Activated naive CD4-positive, alpha-beta T cell treated with anti-CD3 and anti-CD28 coated beads for 36 hours (primary cell): ENCODE measurements at places on chromosomes 4 and X. TPM values are rescaled to one million over a fixed set of nuclear protein-coding genes. Genes with fewer than 3 reads are reported as not detected.

KCNIP4 gene
- not detected for total RNA-seq

CSN1S1 gene
- not detected for total RNA-seq

DNA sequence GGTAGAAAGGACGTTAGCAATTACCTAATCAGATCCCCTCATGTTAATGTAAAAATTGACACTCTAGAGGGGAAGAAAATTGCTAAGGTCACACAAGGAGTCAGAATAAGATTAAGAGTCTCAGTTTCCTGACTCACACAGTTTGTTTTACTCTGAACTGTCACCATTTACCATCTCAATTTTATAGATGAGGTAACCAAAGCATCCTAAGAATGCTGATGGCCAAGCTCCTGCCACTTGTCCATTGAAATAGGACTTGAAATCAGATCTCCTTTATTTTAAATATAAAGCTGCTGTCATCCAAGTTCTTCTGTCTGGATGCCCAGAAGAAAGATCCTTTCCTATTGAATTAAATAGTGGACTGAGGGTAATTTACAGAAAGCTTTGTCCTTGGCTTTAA lies 114.8 kb upstream of the VAMP7 start:
- no peak for DNase-seq

SLC6A8 gene
- 0.32 TPM for total RNA-seq

DNA sequence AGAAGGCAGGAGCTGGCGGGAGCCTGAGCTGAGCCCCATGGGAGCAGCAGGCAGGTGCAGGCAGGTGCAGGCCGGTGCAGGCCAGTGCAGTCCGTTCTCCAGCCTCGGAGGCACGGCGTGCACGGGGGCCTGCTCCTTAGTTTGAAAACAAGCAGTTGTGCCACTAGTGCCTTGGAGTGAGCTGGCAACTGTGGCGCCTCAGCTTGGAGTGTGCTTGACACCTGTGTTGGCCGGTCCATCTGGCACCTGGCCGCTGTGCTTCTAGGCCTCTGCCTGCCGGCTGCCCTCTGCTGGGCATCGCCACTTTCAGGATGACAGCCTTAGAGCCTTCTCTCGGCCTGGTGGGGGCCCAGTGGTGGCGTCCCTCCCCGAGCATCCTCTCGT lies 47.9 kb downstream of the RGS12 start:
- no peak for DNase-seq

PFKFB1 gene
- 0.81 TPM for total RNA-seq

GRCh38 chr4:100042235-100042634 lies 92.2 kb upstream of the H2AZ1 start:
- no peak for DNase-seq

DNA sequence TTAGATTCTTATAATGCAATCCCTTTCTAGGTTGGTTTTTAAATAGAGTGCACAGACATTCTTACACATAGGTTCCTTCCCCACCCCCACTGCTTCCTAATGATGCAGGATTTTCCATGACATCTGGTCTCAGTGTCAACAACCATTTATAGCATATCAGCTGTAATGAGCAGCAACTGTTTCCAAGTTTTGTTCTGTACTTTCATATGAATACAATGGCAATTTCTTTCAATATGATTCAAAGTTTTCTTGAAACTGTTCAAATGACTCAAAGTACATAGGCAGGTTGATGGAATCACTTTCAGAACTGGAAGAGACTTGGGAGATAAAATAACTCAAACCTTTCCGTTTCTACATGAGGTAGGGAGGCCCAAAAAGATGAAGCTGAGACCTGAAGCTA lies 220.7 kb downstream of the CAMK2D start:
- peak; percentile 68 for DNase-seq

DNA sequence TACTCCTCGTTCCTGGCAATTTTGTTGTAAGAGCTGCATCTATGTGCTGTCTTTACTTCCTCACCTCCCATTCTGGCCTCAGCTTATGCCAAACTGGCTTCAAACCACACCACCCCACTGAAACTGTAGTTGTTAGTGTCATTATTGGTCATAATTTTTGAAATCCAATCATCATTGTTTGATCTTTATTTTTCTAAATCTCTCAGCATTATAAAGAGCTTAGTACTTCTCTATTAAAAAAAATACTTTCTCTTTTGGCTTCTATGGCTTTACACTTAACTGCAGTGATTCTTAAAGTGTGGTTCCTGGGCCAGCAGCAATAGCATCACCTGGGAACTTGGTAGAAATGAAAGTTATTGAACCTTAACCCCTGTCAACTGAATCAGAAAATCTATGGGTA lies 83.5 kb upstream of the GRPR start:
- DNase-seq, result peak; percentile 4

POU4F2 gene
- total RNA-seq, result not detected

F11 gene
- not detected for total RNA-seq

BEX3 gene
- total RNA-seq, result 46.5 TPM

DNA sequence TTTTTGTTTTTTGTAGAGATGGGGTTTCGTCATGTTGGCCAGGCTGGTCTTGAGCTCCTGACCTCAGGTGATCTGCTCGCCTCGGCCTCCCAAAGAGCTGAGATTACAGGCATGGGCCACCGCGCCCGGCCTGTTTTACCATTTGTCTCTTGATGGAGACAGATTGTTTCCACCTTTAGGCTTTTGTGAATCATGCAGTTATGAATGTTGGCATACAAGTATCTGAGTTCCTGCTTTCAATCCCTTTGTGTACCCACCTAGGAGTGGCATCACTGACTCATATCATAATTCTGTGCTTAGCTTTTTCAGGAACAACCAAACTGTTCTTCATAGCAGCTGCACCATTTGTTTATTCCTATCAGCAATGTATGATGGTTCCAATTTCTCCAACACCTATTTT lies 20.2 kb upstream of the MGST2 start:
- DNase-seq, result no peak

SMIM10 gene
- total RNA-seq, result 1.0 TPM

DNA sequence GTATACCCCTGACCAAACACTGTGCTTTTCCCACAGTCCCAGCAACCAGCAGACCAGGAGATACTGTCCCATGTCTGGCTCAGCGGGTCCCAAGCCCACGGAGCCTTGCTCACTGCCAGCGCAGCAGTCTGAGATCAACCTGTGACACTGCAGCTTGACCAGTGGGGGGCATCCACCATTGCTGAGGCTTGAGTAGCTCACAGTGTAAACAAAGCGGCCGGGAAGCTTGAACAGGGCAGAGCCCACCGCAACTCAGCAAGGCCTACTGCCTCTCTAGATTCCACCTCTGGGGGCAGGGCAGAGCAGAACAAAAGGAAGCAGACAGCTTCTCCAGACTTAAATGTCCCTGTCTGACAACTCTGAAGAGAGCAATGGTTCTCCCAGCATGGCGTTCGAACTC lies 58.1 kb downstream of the SLC10A6 start:
- no peak for DNase-seq

DNA sequence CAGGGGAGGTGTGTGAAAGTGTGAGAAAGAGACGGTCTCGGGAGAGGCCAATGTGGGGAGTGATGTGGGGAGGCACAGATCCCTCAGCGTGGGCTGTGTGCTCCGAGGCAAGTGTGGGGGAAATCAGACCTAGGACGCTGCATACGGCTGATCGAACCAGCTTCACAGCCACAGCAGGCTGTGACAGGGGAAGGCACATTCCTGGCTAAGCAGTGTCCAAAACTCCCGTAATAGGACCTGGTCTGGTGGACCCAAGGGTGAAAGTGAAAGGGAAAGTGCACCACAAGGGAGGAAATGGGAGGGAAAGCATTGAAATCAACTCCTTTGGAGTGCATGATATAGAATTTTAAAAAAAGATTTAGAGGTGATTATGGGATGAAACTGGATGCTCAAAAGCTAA lies 10.9 kb upstream of the RHOXF2 start:
- no peak for DNase-seq

UCHL1 gene
- 2.0 TPM for total RNA-seq

GRCh38 chrX:41580423-41581064 lies 108.2 kb upstream of the GPR34 start:
- DNase-seq, result no peak

DNA sequence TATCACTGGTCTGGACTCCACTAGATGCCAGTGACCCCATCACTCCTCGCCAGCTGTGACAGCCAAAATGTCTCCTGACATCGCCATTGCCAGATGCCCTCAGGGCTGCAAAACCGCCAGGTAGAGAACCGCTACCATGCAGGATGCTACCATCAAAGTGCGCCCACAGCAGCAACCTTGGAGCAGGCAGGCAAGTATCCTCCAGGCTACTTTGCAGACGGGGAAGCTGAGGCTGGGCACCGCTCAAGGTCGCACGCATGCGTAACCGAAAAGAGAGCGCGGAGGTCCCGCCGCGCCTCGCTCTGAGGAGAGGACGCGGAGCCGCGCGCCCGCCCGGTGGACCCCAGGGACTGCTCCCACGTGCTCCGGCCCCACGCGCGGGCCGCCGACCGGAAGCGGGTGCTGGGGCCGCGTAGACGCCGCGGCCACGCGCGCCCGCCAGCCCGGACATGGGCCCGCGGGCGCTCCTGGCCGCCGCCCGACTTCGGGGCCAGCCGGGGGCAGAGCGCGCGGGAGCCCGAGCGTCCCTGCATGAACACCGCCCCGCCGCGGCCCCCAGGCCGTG lies at the start of gene STS:
Gene STS (plus strand): TSS at position 300 of the 565 bp plus-strand sequence. CDS start 105,488 bp downstream, outside the sequence.
- DNase-seq, result peak; percentile 27

GRCh38 chr4:155666344-155667221 lies at the start of gene GUCY1A1:
Gene GUCY1A1 (plus strand): TSS chr4:155666848. CDS start chr4:155696868, 30,020 bp downstream.
- peak; percentile 23 for DNase-seq
